HuH-7 (cell line): ENCODE measurements at places on chromosomes 2 and 18.

GRCh38 chr18:46497129-46497528 lies 159.9 kb downstream of the LOXHD1 start:
- DNase-seq: peak; percentile 8

DNA sequence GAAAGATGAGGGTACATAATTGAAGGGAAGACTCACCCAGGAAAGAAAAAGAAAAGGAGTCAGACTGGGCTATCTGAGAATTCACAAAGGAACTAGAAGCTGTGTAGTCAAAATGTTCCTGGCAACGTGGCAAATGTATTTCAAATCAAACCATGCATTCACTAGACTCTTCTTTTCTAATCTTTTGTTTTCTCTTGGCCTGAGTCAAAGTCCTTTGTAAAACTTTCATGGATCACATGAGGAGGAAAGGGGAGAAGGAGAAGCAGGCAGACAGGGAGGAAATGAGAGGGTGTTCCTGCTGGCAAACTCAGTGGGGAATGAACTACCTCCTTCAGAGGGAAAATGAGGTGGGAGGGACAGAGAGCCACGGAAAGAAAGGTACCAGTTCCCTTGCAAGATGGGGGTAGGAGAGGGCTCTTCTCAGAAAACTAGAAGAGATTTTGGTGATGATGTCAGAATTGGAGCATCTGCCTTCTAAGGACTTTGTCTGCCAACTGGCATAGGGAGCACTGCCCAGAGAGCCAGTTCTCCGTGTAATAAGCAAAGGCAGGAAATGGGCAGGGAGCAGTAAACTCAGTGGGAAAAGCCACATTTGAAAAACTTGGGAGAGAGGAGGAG lies 51.4 kb downstream of the SLC8A1 start:
- DNase-seq: no peak

DNA sequence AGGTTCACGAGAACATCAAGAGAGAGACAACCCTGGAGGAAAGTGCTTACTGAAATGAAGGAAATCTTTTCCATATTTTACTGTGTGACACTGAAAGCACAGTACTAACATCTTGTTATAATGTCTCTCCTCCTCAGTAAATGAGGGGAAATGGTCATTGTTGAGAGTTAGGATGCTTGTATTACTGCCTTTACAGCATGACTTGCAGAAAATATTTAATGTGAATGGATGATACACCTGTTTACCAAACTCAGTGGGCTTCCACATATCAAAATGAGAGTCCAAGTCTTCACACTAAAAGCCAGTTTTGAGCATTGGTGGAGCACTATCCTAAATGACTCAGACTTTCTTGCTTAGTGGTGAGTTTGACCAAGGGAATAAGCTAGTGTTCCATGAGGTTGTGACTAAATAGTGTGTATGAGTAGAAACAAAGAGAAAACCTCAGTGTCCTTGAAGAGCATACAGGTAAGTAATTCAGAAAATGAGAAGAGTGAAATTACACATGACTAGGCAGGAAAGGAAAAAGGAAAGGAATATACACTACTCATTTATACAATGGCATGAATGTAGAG lies 930.7 kb upstream of the CELF4 start:
- no peak for DNase-seq

GRCh38 chr18:48990481-48991318 lies 39.9 kb upstream of the SMAD7 start:
- no peak for DNase-seq

DNA sequence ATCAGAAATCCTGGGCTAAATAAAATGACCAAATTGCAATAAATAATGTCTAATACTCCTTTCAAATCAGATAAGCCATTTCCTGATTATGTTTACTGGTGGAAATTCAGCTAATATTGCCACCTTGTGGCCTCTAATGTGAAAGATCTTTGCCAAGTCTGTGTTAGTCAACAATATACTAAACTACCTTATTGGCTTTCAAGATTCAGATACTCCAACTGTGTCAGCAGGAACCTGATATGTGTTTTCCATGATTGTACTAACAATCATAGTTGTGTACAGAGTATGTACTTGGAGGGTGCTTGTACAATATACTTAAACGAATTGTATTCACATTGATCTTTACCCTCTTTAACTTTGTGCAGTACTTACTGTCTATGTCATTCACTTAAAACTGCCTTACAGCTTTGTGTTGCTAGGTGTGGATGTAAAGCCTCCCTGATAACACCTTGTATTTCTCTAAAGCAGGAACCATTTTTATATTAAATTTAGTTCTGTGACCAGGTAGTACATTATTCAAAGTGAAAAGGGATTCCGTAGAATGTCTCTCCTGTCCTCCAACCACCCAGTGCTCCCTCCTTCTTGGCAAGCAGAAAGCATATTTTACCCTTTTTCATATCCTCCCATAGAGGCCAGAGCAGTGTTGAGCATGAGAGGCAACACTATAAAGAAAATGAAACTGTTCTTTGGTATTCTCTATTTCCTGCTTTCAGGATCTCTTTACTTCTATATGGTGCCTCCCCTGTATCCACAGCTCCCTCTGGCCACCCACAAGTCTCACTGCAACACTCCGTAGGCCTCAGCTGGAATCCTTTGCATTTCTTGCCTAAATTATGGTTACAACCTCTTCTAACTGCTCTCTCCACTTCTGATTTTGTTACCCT lies 75.2 kb upstream of the C2orf15 start:
- DNase-seq: peak; percentile 58

GRCh38 chr2:148794558-148794957 lies 80.5 kb upstream of the KIF5C start:
- DNase-seq: no peak

DNA sequence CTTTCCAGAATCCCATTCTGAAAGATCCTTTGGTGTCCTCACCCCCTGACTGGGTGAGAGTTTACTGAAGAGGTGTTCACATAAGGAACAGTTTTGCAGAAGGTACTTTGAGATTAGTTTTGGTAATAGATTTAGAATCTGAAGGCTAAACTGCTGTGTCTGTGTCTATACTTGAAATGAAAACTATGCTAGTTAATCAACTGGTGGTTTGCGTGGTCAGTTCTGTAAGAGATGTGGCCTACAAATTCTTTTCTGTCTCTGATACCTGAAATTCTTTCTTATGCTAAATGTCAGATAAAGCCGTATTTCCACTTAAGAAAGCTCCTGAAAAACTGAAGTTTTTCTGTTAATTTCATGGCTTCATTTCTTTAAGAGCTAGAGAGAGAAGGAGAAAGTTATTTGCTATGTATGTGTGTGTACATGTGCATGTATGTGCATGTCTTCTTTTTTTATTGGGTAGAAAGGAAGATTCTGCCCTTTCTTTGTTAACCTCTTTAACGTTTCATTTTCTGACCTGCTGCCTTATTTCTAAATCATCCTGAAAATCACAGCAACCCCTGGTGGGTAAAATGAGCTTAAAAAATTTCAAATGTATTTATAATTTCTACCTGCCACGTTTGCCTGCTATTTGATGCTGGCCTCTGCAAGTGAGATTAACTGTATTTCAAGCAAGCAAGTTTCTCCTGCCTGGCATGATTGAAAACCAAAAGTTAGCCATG lies 552.0 kb upstream of the NRP2 start:
- no peak for DNase-seq

- no peak for DNase-seq
These were observed 14.7 kb downstream of the SOX11 start for GRCh38 chr2:5706717-5707455.

DNA sequence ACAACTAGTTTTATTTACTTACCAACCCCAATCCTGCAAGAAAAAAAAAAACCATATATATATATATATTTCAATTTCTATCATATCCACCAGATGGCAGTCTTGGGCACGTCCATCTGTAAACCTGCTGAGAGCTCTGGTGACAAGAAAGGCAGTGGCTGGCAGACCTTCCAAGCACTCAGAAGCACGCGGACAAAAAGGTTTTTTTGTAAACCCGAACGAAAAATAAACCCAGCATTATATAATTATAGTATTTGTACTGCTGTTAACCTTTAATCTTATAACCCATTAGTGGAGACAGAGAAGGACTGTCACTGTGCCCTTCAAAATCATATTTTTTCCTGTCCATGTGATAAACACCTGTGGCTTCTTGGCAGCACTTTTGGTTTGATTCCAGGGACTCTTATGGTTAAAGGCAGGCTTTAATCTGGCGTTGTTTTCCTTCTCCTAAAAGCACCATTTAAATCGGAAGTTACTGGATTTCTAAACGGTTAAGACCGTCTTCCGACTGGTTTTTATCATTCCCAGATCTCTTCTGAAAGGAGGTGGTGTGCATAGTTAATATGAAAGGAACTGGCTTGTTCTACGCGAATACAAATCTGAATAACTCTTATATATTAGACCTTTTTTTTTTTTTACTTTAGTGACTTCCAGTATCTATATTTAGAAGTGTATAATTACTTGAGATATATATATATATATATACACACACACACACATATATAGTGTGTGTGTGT lies 31.0 kb upstream of the SLC3A1 start:
- peak; percentile 17 for DNase-seq

DNA sequence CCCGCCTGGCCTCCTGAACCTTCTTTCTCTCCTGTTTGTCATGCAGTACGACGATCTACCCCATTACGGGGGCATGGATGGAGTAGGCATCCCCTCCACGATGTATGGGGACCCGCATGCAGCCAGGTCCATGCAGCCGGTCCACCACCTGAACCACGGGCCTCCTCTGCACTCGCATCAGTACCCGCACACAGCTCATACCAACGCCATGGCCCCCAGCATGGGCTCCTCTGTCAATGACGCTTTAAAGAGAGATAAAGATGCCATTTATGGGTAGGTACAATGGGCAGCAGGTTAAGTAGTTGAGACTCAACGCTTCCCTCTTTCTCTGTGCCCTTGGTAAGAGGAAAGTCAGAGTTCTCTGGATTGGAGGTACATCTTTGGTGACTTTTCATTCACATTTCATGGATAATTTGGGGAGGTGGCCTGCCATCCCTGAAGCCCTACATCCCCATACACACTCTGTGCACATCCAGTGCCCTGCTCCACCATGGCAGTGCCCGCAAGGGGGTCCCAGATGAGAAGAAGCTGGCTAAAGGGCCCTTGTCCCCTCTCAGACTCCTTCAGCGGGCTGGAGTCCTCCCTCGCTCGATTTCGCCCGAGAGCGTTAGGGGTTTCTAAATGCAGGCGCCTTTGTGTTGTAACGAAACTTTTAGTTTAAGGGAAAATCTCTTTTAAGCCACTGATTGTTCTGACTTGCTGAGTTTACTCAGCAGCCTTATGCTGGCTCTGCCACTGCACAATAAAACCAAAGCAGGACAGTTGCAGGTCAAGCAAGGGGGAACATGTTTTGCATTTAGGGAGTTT lies 3.0 kb downstream of the MEIS1 start:
- DNase-seq: no peak

DNA sequence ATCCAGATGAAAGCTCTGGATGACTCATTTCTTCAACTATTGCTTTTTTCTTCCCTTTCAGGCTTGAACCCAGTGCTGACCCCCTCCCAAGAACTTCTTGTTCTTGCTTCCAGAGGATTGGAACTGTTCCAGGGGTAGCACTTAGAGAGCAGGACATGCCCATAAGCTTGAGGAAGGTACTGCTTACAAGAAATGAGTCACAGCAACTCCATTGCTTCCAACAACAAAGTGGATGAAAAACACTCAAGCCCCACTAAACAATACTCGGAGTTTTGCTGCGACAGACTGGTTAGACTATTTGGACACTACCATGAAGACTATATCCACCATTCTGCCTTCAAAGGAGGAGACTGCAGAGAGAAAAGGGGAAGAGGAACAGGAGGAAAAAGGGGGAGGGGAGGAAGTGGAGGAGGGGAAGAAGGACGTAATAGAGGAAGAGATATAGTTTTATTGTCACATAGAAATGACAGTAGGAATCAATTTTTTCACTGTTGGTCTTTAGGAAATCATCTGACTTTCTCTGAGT lies 1.6 kb upstream of the EPC2 start:
- no peak for DNase-seq

DNA sequence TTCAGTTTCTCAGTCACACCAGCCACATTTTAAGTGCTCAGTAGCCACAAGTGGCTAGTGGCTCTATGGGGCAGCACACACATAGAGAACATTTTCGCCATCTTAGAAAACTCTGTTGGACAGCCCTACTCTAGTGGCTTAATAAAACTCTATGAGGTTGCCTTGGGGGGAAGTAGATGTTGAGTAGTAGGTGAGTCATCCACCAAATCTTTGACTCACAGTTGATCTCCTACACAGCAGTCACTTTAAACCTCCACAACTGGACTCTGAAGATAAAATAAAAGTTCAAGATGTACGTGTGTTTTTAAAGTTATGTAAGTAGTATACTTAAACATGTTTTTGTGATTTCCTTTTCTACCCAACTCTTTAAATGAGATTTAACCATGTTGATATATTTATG lies 379.0 kb downstream of the SETBP1 start:
- DNase-seq: no peak

DNA sequence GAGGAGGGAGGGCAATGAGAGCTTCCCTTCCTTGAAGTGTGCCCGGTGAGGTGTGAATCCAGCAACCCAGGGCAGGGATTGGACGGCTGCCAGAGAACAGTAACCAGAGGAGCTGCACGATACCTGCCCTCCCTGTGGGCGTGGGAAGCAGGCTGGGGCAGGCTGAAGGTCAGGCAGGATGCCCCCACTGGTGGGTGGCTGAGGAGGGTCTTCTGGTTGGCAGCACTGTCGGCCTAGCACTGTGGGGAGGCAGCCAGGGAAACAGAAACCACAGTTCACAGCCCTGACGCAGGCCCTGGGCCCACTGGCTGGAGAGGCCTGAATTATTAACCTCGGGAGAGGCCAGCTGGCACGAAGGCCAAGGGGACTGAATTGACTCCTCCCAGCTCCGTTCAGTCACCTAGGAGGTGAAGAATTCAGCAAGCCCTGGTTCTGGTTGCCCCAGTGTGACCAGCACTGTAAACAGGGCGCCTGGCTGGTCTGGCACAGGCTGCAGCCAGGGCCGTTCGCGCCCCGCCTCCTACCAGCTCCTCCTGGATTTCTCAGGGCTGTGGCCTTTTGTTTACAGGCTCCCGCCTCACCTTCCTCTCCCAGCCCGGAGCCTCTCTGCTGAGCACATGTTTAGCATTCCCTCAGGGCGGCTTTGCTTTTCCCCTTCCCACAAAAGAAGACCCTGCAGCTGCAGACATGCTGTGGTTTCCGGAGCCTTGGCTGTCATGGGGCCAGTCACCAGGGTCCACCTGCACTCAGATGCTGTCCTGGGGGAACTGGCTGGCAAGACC lies 97.8 kb downstream of the B3GNT2 start:
- no peak for DNase-seq

DNA sequence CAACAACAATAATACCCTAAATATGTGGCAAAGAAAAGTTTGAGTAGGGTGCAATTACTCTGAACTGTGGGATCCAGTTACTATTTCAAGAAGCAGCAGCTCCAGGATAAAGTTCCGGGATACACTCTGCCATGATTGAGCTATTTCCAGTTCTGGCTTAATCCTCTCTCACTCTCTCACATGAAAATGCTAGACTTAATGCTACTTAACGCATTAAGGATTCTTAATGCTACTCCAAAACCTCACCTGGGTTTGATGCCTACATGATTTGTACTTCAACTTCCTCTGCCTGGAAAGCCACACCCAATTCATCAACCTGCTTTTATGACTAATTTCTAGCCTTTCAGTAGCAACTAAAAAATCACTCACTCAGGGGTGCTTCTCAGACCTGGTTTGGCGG lies 151.1 kb upstream of the HNMT start:
- DNase-seq: no peak
